ENCODE measurements at places on chromosomes 1 and 21.

DNA sequence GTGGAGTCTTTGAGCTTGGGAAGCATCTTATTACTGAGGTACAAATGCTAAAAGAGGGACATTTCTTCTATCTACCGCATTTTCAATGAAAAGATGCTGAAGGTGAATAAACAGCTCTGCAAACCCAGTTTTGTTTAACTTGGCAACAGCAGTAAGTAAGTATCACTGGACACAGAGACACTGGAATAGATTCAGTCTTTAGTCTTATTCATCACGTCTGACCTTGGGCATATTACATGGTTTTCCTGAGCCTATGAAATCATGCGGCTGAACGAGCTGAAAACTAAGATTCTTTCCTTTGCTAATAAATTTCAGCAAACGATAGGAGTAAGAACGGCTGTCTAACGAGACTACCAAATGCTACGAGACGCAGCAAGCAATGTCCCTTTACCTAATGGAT lies 207.4 kb downstream of the GABPA start:
- no peak for DNase-seq

- no peak for DNase-seq
These were observed 31.6 kb upstream of the ACOT11 start for GRCh38 chr1:54516249-54516920.

GRCh38 chr1:20070357-20070756 lies 363 bp downstream of the PLA2G5 start:
- DNase-seq: no peak

- peak; percentile 55 for DNase-seq
These were observed 137.3 kb downstream of the SLC30A10 start for GRCh38 chr1:219790834-219791615.

DNA sequence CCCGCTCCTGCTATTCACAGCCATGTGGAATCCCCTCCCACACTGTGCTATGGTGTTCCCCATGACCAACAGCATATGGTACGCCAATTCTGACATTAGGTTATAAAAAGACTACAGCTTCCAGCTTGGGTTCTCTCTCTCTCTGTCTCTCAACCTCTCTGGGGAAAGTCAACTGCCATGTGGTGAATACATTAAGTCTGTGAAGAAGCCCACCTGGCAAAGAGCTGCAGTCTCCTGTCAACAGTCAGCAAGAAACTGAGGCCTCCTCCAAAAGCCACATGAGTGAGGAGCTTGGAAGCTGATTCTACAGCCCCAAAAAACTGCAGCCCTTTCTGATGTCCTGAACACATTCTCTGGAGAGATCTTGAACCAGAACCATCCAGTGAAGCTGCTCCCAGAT lies 25.0 kb upstream of the LRRC38 start:
- DNase-seq: no peak

GRCh38 chr1:46342084-46342656 lies 1.6 kb downstream of the NSUN4 start:
- DNase-seq: peak; percentile 66

DNA sequence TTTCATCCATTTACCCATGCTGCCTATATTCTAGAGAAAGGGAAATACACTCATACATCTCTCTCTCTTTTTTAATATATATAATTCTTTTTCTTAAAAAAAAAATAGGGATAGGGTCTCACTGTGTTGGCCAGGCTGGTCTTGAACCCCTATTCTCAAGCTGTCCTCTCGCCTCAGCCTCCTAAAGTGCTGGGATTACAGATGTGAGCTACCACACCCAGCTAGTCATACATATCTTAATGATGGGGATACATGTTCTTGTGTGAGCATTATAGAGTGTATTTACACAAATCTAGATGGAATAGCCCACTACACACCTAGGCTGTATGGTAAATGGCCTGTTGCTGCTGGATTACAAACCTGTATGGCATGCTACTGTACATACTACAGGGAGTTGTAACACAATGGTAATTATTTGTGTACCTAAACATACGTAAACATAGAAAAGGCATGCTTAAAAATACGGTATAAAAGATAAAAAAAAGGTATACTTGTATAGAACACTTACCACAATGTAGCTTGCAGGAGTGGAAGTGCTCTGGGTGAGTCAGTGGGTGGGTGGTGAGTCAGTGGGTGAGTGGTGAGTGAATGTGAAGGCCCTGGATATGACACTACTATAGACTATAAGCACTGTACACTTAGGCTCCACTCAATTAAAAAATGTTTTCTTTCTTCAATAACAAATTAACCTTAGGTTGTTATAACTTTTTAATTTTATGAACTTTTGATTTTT lies 72.9 kb downstream of the IVNS1ABP start:
- peak; percentile 81 for DNase-seq

DNA sequence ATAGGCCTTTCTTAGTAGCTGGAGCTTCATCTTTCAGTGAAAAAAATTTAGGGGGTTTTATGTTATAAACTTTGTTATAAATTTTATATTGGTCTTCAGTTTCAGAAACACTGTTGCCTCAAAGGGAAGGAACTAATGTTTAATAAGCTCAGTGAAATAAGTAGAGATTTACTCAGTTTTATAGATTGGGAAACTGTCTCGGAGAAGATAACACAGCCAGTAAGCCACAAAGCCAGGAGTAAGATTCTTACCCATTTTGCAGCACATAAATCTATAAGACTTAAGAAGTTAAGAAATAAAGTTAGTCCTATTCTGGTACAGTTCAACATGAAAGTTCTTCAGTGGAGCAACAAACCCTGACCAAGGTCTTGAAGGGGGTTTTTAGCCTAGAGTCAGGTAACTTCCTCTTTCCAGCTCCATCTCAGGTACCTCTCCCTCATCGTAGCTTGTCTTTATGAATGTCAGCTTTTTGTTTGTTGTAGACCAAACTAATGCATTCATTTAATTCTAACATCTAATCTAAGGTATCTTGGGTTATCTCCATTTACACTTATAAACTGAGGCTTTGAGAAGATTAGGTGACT lies 3.3 kb downstream of the KPNA6 start:
- no peak for DNase-seq

- no peak for DNase-seq
These were observed 470 bp upstream of the NAXE start for GRCh38 chr1:156591181-156591431.

GRCh38 chr1:183922197-183922596 lies 115.3 kb downstream of the COLGALT2 start:
- no peak for DNase-seq

DNA sequence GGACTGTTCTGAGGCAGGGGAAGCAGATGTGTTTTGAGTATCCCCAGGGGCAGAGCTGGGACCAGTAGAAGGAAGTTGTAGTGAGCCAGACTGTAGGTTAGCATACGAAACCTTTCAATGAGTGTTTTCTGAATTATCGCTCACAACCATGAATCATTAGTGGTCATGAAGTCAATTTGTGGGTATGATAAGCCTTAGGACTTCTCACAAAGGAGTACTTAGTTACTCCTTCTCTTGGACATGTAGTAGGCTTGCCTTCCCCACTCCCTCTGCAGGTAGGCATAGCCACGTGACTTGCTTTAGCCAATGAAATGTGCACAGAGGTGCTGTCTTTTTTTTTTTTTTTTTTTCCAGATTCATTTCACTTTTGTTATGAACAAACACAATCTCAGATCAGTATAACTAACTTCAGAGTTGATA lies 23.9 kb upstream of the FAAH start:
- peak; percentile 15 for DNase-seq

DNA sequence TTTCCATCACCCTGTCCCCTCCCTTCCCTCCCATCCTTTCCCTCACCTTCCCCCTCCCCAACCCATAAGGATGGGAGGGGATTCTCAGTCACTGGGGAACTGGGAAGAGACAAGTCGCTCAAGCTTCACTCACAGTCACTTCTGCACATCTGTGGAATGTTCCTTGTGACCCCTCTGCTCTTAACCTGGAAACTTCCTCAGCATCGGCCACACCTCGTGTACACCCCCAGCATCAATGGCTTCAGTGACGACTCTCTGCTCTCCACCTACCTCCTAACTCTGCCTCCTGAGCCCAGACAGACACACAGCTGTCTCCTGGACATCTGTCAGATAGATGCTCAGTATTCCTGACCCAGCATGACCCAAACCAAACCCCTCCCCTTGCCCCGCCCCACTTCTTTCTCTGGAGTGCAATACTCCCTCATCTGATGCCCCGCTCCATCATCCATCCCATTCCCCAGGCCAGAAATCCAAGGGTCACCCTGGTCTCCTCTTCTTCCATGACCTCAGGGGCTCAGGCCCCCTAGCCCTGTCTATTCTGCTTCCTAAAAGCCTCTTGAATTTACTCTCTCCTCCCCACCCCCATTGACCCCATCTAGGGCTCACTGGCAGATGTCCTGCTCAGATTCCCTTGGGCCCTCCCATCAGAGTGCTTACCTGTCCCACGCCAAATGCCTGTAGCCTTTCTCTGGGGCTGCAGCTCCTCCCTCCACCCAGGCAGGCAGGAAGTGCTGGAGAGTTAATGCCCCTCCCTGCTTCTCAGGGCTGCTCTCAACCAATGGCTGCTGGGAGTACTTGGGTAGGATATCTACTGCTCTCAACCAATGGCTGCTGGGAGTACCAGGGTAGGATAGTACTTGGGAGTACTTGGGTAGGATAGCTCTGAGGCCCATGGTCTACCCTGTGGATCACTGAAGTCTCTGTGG lies 83.1 kb upstream of the CSF3R start:
- DNase-seq: no peak

DNA sequence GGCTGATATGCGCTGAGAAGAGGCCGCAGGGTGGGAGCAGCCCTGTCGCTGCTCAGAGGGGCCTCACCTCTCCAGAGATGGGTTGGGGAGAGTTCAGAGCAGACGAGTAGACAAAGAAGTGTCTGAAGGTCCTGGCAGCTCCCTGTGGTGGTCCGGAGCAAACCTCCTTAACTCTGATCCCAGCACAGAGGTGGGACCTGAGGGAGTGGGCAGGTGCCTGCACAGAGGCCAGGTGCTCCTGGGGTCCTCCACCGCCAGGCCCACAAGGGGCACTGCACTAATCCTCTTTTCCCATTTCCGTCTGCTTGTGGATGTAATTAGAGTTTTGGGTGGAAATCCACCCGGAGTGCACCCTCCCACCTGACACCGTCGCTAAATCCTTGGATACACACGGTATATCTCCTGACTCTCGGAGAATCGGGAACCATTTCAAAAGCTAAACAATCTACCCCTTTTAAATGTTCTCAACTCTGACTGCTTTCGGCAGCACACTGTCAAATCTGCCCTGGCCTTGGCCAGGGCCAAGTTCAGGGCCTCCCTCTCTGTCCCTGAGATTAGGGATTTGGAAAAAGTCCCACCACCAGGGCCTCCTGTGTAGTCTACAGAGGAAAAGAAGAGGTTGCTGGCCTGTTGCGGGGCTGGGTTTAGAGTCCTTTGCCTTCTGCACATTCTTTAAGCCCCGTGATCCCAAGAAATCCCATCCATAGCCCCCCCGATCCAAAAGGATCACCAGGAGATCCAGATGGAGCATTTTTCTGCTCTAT lies 22.4 kb downstream of the CASZ1 start:
- no peak for DNase-seq

DNA sequence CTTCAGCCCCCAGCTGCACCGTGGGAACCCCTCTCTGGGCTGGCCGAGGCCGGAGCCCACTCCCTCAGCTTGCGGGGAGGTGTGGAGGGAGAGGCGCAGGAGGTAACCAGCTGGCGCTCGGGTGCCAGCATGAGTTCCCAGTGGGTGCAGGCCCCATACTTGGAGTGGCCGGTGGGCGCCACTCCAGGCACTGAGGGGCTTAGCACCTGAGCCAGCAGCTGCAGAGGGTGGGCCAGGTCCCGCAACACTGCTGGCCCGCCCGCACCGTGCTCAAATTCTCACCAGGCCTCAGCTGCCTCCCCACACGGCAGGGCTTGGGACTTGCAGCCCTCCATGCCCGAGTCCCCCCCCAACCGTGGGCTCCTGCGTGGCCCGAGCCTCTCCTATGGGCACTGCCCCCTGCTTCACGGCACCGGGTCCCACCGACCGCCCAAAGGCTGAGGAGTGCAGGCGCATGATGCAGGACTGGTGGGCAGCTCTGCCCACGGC lies 47.2 kb downstream of the LRRC53 start:
- no peak for DNase-seq

DNA sequence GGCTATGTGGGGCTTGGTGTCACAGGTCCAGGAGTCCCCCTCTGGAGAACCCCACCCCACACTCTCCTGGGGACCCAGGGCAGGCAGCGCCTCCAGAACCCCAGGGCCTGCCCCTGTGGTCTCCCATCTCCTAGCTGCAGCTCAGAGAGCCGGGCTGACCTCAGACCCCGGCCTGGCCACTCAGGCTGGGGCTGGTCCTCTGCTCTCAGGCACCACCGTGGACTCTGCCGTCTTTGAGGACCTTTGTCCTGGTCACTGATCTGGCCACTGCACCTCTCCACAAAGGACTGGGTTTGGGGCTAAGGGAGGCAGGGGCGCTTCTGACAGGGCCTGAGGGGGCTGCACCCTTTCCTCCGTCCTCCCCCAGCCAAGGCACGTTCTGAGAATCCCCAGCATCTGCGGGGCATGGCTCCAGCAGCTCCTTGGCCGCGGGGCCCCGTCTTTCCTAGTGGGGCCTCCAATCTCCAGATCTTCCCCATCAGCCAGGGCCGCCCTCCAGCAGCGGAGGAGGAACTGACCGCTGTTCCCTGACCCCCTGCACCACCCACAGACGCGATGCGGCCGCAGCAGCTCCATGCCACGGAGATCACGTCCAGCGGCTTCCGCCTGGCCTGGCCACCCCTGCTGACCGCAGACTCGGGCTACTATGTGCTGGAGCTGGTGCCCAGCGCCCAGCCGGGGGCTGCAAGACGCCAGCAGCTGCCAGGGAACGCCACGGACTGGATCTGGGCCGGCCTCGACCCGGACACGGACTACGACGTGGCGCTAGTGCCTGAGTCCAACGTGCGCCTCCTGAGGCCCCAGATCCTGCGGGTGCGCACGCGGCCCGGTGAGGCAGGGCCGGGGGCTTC lies 3.3 kb downstream of the VWA1 start:
- no peak for DNase-seq

GRCh38 chr1:29643281-29643680 lies 407.0 kb downstream of the PTPRU start:
- DNase-seq: no peak

- DNase-seq: no peak
These were observed 345 bp downstream of the HPCAL4 start for GRCh38 chr1:39690794-39691382.

DNA sequence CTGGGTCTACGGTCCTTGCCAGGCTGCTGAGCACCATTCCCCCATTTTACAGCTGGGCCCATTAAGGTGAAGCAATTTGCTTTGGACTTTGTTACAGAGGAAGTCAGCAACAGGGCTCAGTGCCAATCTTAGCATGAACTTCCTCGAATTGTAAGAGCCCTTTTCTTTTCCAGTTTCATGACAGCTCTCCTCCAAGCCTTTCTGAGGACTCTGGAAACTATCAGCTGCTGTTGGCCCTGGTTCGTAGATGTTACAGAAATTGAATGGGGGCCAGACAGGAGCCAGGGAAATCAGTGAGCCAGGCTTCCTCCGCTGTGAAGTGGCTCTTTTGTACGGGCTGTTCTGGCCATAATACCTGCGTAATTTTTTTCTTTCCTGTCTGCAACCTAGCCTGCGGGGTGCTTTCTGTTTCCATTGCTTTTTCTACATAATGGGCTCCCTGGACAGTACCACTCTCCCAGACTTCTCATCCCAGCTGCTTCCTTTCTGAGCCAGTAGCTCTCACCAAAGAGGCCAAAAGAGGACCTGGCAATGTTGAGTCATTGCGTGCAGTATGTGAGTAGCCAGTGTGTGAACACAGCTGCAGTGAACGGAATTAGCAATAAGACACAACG lies 386.3 kb downstream of the DISC1 start:
- peak; percentile 30 for DNase-seq

All from EL (cell line).